ENCODE measurements at places on chromosomes 6 and 20. TPM values are rescaled to one million over a fixed set of nuclear protein-coding genes. Genes with fewer than 3 reads are reported as not detected.
A peak's percentile ranks its signal among the peaks of the same experiment; 100 is the strongest.

- H3K4me1 ChIP-seq: peaks cover 10% of the 10 kb centered on the region
- no peak overlapping the region for H3K27ac ChIP-seq
- H3K27me3 ChIP-seq: no peaks in the 10 kb centered on the region
- H3K36me3 ChIP-seq: peaks cover 43% of the 10 kb centered on the region
Observed at GRCh38 chr20:41456351-41456750, 89.7 kb upstream of the EMILIN3 start.

The PTGIS gene
- total RNA-seq: 1.6 TPM

DNA sequence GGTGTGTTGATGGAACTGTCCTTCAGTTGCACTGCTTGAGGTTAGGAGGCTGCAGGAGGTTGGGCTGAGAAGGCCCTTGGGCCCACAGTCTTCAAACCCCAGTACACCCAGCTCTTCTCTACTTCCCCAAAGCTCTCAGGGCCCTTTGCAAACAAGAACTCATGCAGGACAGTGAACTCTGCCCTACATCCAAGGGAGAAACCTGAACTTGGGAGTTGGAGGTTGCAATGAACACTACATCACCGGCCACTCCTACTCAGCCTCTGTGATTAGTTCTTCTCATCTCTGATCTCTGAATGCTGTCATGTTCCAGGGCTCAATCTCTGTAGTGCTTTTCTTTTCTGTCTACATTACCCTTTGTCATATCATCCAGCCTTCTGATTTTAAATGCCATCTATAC is 148.5 kb upstream of the PDE7B start:
- no peaks in the 10 kb centered on the region for H3K4me1 ChIP-seq
- H3K27ac ChIP-seq: no peak overlapping the region
- DNase-seq: no peak
- no peaks in the 10 kb centered on the region for H3K27me3 ChIP-seq
- no peaks in the 10 kb centered on the region for H3K36me3 ChIP-seq

The C6orf141 gene
- total RNA-seq: not detected

GRCh38 chr6:109686566-109687265 is 4.3 kb downstream of the AK9 start:
- no peaks in the 10 kb centered on the region for H3K36me3 ChIP-seq
- H3K4me3 ChIP-seq: no peak overlapping the region
- no peak overlapping the region for H3K27ac ChIP-seq
- H3K27me3 ChIP-seq: no peaks in the 10 kb centered on the region
- DNase-seq: peak; percentile 23

The HLA-DRB5 gene
- total RNA-seq: not detected

DNA sequence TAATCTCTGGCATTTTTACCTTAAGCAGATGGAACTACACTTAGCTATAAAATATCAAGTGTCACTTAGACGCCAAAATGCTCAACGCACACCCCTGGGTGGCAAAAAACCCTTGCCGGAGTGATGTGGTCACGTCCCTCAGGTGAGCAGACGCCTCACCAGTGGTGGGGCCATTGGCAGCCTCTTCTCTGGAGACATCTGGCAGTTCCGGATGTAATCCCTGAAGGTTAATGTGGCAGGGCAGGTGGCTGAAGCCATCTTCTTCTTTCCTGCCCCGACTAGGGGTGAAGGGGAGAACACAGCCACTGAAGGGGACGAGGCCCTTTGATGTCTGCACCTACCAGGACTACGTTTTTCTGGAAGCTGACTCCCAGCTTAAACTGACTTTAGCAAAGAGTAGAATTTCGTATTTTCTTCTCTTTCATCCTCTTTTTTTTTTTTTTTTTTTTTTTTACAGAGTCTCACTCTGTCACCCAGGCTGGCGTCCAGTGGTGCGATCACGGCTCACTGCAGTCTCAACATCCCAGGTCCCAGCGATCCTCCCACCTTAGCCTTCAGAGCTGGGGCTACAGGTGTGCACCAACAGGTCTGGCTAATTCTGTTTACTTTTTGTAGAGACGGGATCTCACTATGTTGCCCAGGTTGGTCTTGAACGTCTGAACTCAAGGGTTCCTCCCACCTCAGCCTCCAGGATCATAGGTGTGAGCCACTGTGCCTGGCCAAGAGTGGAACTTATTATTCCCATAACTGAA is 152.1 kb downstream of the TTLL2 start:
- DNase-seq: no peak
- no peak overlapping the region for H3K4me3 ChIP-seq
- no peaks in the 10 kb centered on the region for H3K36me3 ChIP-seq
- H3K27ac ChIP-seq: no peak overlapping the region

The RIN2 gene
- total RNA-seq: 72.2 TPM

- no peaks in the 10 kb centered on the region for H3K27me3 ChIP-seq
- no peaks in the 10 kb centered on the region for H3K4me1 ChIP-seq
- no peaks in the 10 kb centered on the region for H3K36me3 ChIP-seq
- no peak overlapping the region for H3K27ac ChIP-seq
- no peak overlapping the region for H3K4me3 ChIP-seq
Observed at GRCh38 chr20:53059848-53060247, 87.7 kb downstream of the TSHZ2 start.

DNA sequence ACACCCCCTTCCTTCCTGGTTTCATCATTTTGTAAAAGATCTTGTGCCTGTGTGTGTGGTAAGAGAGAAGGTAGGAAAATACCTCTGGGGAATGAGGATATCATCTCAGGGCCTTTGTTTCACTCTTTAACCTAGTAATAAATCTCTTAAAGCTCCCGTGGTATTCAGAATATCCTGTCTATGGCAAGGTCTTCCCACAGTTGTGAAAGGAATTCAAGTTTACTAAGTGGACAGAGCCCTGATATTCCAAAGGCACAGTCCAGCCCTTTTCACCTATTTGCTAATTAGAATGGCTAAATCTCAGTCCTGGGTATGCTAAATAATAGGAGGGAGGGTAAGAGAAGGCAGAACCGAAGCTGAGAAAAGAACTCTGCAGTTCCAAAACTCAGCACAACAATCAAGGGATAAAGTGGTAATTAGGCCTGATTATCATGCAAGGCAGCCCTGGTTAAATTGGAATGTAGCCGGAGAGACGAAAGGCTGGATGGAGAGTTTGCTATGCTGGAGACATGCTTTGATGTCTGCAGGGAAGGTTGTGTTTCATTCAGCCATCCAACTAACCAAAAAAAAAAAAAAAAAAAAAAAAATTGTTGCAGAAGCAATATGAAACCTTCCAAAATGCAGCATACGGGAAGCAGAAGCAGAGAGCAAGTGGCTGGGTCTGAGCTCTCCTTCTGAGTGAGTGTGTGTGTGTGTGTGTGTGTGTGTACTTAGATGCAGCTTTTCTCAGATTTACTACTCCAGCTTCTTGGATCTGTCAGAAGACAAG is 28.5 kb upstream of the PIM1 start:
- H3K27ac ChIP-seq: peak overlapping the region; percentile 91
- H3K4me3 ChIP-seq: no peak overlapping the region
- no peaks in the 10 kb centered on the region for H3K36me3 ChIP-seq
- DNase-seq: peak; percentile 81
- peaks cover 45% of the 10 kb centered on the region for H3K4me1 ChIP-seq

DNA sequence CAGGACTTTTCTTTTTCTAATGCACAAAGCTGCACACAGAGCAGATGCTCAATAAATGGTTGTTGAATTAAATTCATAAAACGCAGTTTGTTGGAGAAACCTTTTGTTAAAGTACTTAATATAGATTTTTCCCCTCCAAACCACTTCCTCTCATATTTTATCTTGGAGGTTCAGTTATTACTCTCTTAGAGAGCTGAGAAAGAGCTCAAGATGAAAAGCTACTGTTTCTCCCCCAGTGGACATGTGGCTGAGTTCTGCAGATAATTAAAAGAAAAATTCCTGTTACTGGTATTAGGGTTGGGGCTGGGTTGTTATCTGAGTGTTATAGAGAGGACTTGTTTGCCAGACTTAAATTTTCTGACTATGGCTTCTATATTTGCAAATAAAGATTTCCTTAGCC is 294.0 kb downstream of the TBC1D7 start:
- no peaks in the 10 kb centered on the region for H3K4me1 ChIP-seq
- DNase-seq: no peak
- H3K4me3 ChIP-seq: no peak overlapping the region
- no peak overlapping the region for H3K27ac ChIP-seq
- no peaks in the 10 kb centered on the region for H3K27me3 ChIP-seq
- H3K36me3 ChIP-seq: no peaks in the 10 kb centered on the region

GRCh38 chr6:47319867-47320266 is 10.2 kb upstream of the TNFRSF21 start:
- H3K27ac ChIP-seq: no peak overlapping the region
- no peak overlapping the region for H3K4me3 ChIP-seq
- H3K36me3 ChIP-seq: no peaks in the 10 kb centered on the region
- no peaks in the 10 kb centered on the region for H3K4me1 ChIP-seq

The XKR7 gene
- total RNA-seq: not detected

DNA sequence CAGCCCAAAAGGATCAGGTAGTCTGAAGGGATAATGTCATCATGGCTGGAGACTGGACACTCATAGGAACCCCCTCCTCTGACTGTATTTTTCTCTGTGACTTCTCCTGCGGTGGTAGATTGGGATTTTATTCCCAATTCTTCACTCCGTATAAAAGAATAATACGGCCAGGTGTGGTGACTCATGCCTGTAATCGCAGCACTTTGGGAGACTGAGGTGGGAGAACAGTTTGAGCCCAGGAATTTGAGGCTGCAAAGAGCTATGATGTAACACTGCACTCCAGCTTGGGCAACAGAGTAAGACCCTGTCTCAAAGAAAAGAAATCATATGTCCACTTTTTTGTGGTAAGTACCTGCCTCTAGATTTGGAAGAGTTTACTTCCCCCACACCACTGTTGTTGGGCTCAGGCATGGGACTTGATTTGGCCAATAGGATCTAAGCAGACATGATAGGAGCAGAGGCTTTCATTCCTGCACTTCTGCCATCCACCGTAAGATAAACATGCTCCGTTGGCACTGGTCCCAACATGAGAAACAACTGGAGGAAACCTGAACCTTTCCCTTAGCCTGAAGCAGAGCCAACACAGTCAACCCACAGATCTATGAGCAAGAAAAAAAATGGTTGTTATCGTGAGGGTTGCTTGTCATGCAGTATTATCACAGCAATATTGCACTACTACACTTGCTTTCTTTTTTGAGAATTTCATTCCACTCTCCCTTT is 82.0 kb downstream of the JPH2 start:
- H3K4me1 ChIP-seq: 0 out of 2 replicates have a peak, but pooled peaks cover 1% of the 10 kb centered on the region
- H3K36me3 ChIP-seq: no peaks in the 10 kb centered on the region
- peak; percentile 84 for DNase-seq
- H3K27me3 ChIP-seq: peaks cover 20% of the 10 kb centered on the region
- H3K4me3 ChIP-seq: no peak overlapping the region
- no peak overlapping the region for H3K27ac ChIP-seq

DNA sequence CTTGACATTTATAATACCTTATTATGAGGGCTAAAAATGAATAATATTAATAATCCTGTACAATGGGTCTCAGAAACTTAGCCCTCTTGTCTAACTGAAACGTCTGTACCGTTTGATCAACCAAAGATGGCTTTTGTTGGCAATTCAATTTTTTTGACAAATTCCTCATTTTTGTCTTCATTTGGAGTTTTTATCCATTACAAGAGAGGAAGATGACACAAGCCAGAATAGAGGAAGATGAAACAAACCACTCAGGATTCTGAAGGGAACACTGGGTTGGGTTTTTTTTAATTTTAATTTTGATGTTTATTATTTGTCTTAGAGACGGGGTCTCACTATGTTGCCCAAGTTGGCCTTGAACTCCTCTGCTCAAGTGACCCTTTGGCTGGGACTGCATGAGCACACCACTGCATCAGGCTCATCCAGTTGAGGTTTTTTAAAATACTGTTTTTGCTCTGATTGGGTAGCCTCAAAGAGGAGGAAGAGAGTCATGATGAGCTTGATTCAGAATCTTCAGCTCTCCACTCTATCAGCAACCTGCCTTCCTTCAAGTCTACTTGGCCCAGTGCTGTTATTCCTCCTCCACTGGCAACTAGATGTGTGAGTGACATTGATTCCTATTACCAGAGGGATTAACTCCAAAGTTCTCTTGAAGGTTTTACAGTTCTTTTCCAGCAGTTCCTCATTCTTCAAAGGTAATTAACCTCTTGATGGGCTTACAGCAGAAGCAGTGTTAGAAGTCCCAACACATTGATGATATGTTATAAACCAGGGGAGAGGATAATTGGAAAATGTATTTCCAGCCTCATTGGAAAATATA is 71.3 kb downstream of the ATXN1 start:
- no peaks in the 10 kb centered on the region for H3K27me3 ChIP-seq
- peaks cover 14% of the 10 kb centered on the region for H3K4me1 ChIP-seq
- no peak overlapping the region for H3K4me3 ChIP-seq
- no peak for DNase-seq
- H3K27ac ChIP-seq: no peak overlapping the region
- 0 out of 2 replicates have a peak, but pooled peaks cover 2% of the 10 kb centered on the region for H3K36me3 ChIP-seq

The ENPP3 gene
- total RNA-seq: not detected

GRCh38 chr6:132964868-132965382 is 150.6 kb downstream of the RPS12 start:
- H3K4me3 ChIP-seq: no peak overlapping the region
- no peaks in the 10 kb centered on the region for H3K36me3 ChIP-seq
- H3K27me3 ChIP-seq: no peaks in the 10 kb centered on the region
- no peak overlapping the region for H3K27ac ChIP-seq
- DNase-seq: peak; percentile 18

- H3K4me1 ChIP-seq: peaks cover 7% of the 10 kb centered on the region
- H3K27ac ChIP-seq: no peak overlapping the region
- no peak for DNase-seq
- no peaks in the 10 kb centered on the region for H3K27me3 ChIP-seq
Observed at GRCh38 chr6:37305841-37306425, 47.9 kb upstream of the RNF8 start.
